ENCODE measurements at places on chromosomes 4 and X. TPM values are rescaled to one million over a fixed set of nuclear protein-coding genes. Genes with fewer than 3 reads are reported as not detected.

GRCh38 chr4:119025916-119026661, 109.5 kb upstream of the MYOZ2 start:
- DNase-seq: peak; percentile 86

DNA sequence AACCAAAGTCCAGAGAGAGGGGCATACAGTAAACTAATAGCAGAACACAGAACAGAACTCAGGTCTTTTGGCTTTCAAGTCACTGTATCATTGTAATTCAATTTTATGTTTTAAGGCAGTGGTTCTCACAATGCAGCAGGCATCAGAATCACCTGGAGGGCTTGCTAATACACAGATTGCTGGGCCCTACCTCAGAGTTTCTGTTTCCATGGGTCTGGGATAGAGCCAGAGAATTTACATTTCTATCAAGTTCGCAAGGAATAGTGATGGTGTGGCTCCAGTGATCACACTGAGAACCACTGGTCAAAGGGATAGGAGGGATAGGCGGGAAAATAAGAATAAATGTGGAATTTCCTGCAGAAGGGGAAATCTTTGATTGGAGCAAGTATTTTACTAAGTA, 36.7 kb downstream of the LANCL3 start:
- DNase-seq: no peak

The LIMCH1 gene
- 15.5 TPM for total RNA-seq

DNA sequence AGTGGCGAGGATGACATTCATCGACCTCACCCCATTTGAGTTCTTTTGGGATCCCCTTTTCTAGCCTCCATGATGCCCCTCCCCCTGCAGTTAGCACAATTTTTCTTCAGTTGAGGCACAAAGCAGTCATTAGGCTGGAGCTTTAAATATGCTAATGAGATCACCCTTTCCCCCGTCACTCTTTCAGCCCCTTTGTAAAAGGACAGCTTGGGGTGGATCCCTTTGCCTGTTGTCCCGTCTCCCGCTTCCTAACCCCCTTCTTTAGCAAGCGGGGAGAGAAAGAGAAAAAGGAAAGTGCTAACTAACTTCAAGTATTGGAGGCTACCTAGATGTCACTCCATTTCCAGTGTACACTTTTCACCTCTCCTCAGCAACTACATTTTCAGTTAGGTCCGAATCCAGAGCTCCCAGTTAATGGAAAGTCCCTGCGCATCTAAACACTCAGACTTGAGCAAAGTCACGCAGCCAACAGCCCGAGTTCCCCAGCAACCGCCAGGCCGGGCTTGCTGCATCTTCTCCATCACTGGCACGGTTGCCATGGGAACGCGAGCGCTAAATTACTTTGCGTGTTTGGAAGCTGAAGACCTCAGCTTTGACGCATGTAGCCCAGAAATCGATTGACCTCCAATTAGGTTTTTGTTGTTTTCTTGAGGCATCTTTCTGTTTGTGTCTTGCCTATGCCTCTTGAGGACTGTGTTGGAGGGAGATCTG, 76.8 kb downstream of the RTL5 start:
- no peak for DNase-seq

DNA sequence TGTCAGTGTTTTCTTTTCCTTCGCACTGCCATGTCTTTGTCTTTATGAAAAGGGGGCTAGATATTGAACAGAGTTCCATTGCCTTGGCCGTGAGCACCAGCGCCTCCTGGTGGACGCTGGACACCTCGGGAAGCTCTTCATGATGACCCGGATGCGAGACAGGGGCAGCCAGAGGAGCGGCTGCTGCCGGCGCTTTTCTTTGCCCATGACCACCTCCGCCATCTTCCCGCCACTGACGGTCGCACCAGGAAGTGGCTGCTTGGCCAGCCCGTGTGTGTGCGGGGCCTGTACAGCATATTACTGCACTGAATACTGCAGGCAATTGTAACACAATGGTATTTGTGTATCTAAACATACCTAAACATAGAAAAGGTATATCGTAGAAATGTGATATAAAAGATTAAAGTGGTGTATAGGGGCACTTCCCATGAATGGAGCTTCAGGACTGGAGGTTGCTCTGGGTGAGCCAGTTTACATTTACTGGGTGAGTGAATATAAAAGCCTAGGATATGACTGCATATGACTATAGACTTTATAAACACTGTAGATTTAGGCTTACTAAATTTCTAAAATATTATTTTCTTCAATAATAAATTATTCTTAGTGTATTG, 15.8 kb upstream of the GRIA2 start:
- no peak for DNase-seq

GRCh38 chr4:142160509-142160908, 524.1 kb downstream of the IL15 start:
- DNase-seq: no peak

- DNase-seq: no peak
Observed at GRCh38 chr4:10581022-10581421, 103.5 kb downstream of the CLNK start.

The PLXNB3 gene
- 7.4 TPM for total RNA-seq

DNA sequence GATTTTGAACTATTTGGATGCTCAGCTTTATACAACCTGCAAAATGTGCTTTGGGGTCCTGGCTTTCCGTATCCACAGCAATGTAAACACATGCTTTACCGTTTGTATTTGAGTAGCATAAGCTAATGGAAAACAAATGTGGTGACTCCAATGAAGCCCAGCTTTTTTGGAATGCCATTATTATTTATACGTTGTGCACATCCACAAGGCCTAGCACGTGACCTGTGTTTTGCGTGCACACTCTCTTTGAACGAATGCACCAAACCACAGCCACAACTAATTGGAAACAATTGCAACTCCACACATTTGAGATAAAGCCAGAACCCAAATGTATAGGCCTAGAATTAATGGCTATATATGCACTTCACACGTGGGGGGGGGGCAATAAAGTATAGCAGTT, 189.5 kb upstream of the GPC4 start:
- no peak for DNase-seq

GRCh38 chrX:43003204-43003565, 225.2 kb upstream of the PPP1R2C start:
- no peak for DNase-seq

The POF1B gene
- total RNA-seq: not detected
